NCI-H1436 treated with DMSO at 0.1 percent for 48 hours (cell line): ENCODE measurements at places on chromosomes 5 and 9.
A peak's percentile ranks its signal among the peaks of the same experiment; 100 is the strongest.

- no peak for DNase-seq
Measured at GRCh38 chr5:32123058-32123805, 50.9 kb downstream of the GOLPH3 start.

DNA sequence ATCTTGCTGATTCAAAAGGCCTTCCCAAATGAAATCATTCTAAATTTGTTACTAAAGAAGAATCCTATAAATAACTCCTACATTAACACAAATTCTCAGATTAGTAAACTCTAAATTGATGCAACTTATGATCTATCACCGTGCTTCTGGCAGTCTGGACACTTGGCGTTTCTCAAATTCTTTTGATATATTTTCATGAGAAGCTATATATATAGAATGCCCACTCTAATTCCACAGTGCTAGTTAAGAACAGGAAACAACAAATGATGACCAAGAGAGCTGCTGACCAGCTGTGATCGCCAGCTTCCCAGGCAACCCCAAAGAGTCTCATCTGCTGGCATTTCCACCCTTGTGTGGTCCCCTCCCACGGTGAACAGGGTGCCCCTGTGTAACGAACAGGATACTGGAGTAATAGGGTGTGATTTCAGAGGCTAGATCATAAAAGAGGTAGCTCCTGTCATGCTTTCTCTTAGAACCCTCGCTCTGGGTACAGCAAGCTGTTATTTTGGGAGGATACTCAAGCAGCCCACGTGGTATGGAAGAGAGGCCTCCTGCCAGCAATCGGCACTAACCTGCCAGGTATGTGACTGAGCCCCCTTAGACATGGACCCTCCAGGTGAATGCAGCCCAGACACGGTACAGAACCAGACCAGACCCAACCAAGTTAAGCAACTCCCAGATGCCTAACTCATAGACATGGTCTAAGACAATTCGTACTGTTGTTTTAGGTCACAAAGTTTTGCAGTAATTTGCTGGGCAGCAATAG is 64.7 kb downstream of the CDC14B start:
- DNase-seq: no peak

GRCh38 chr9:128275198-128276007 is at the start of gene GOLGA2:
Gene GOLGA2 (minus strand): TSS chr9:128276007. CDS start chr9:128275976, 31 bp downstream.
- no peak for DNase-seq

- no peak for DNase-seq
Measured at GRCh38 chr5:74341221-74341620, 299.3 kb downstream of the ENC1 start.

- no peak for DNase-seq
Measured at GRCh38 chr9:32671333-32671732, 35.9 kb upstream of the TAF1L start.

DNA sequence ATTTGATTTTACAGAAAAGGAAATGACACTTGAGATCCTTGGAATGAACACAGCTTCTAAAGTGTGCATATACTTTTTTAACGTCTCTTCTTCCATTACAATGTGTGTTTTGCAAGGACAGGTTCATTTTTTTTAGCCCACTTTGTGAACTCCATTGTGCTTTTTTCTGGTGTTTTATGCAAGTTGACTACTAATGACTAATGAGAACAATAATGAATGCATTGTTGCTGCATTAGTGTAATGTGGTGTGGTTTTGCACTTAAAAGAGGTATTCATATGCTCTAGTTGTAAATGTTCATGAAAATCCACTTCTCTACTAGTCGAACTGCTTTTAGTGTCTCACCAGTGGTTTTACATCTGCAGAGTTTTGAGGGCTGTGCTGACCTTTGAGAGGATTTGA is 93.6 kb downstream of the UHRF2 start:
- DNase-seq: no peak

GRCh38 chr5:12707560-12707959 is 803.3 kb upstream of the CTNND2 start:
- DNase-seq: no peak

GRCh38 chr5:168931638-168932345 is 352.6 kb upstream of the PANK3 start:
- DNase-seq: no peak

- no peak for DNase-seq
Measured at GRCh38 chr5:54491326-54491725, 26.2 kb upstream of the SNX18 start.

GRCh38 chr5:16736158-16736995 is 119.6 kb upstream of the RETREG1 start:
- peak; percentile 75 for DNase-seq

GRCh38 chr5:73338256-73339050 is 110.1 kb downstream of the FOXD1 start:
- peak; percentile 18 for DNase-seq

- DNase-seq: no peak
Measured at GRCh38 chr9:600006-600405, 241.5 kb upstream of the DMRT1 start.

DNA sequence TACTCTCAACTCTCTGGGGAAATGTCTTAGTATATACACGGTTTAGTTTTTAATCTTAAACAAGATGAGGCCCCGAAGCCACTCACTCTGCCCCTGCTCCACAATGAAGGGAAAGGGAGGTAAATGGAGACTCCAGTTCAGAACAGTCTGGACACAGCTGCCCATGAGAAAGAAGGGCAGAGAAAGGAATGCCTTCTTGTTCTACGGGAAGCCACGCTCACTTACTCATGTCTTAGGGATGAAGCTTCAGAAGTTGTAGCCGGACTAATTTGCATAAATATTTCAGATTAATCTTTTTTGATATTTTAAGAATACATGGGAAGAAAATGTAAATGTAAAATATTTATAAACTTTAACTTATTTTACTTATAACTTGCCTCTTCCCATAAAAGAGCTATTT is 94.0 kb downstream of the COL23A1 start:
- no peak for DNase-seq

DNA sequence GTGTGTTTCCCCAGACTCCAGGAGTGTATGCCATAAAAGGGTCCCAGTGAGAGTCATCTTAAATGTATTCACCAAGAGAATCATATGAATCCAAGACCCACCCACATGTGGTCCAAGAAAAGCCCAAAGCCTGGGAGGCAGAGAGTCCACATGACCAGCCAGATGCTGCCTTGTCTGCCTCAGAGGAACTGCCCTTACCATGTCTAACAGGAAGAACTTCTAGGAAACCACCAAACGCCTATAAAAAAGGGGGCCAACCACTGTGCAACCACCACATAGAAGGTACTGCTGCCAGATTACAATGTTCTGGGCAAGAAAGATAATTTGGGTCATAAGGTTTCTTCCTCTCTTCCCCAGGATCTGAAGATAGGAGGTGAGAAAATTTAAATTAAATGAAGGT is 129.8 kb upstream of the SLC24A2 start:
- no peak for DNase-seq

GRCh38 chr5:51651889-51652288 is 268.6 kb downstream of the ISL1 start:
- no peak for DNase-seq

DNA sequence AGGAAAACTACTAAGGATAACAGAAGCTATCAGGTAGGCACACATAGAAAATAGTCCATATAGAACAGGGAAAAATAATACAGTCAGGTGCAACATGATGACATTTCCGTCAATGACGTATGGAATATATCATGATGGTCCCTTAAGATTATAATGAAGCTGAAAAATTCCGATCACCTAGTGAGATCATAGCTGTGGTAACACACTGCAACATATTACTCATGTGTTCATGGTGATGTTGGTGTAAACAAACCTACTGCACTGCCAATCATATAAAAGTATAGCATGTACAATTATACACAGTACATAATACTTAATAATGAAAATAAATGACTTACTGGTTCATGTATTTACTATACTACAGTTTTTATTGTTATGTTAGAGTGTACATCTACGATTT is 60.0 kb downstream of the MEGF9 start:
- DNase-seq: no peak

- DNase-seq: no peak
Measured at GRCh38 chr9:135105938-135106491, 18.5 kb downstream of the OLFM1 start.

DNA sequence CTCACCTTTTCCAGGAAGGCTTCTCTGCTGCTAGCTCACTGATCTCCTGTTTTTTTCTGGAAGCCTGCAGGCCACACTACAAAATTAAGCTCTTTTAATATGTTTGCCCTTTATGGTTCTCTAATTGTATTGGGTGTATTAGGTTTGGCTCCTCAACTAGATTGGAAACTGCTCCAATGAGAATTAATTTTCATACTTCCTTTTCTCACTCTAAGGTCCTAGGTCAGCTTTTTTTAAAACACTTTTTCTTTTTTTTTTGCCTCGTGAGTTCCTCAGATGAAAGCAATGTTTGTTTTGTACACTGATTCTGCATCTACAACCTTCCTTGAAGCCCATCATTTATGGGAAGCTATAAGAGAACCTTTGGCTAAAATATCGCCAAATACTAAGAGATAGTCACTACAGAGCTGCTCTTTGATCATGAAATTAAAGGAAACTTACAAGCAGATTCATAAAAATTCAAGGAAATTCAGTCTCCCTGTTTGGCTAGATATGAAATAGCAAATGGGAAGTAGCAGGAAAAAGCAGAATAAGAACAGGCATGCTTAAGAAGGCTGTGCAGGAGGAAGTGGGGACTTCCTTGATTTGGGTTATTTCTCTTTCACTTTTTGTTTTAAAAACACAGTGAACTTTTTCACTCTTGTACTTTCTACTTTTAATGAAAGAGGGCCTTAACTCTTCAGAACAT is 55.2 kb upstream of the FYB1 start:
- no peak for DNase-seq

DNA sequence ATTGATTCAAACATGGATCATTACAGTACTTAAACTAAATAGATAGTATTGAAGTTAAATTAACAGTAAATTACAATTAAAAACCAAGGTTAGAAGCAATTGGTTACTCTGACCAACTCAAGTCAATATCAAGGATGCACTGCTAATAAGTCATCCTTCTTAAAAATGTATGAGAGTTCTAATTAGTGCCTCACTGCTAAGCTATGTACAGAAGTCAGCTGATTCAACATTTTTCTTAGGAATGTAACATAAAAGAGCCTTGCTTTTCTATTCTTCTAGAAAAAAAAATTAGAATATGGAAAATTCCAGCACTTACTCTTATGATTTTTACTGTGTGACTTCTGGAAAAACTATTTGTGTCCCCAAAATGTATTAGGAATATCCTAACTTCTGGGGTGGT is 75.7 kb upstream of the FBN2 start:
- DNase-seq: no peak

- DNase-seq: no peak
Measured at GRCh38 chr5:1754531-1755220, 45.0 kb downstream of the MRPL36 start.

- DNase-seq: no peak
Measured at GRCh38 chr5:1465117-1465516, 19.9 kb upstream of the SLC6A3 start.

DNA sequence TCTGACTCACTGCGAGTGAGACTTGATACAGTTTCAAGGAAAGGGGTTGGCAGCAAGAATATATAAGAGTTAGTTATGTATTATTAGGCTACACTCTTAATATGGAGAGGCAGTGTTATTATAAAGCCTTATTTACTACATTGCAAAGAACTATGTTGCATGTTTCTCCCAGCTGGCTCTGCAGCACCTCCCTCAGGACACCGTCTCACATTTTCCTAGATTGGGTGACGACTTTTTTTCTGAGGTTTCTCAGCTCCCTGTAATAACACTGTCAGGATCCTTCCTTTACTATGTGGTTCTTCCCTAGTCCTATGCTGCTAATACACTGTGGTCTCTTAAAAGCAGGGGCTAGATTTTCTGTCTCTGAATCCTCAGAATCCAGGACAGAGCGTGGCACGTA is 153.7 kb downstream of the INSYN2B start:
- DNase-seq: no peak

DNA sequence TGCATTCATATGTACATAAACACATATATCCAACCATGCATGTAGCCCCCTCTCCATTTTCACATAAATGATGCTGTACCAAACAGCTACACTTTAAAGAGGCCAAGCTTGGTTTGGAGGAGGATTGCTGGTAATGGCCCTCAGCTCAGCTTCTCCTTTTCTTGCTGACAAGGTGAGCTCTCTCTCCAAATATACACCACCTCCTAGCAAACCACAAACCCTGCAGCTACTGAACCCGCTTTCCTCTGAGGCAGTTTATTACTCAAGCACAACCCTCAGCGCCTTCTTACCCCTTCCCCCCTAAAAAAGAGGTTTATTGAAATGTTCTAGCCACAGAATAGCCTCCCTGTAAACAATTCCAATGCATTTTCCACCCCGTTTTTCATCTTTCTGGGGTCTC is 54.0 kb downstream of the ALG2 start:
- DNase-seq: no peak

GRCh38 chr9:79433703-79434102 is 138.1 kb upstream of the TLE4 start:
- DNase-seq: no peak

GRCh38 chr9:77510666-77511065 is 137.5 kb downstream of the GNA14 start:
- DNase-seq: no peak

- no peak for DNase-seq
Measured at GRCh38 chr5:7667216-7667767, 183.6 kb downstream of the CFAP90 start.

- DNase-seq: no peak
Measured at GRCh38 chr5:150176745-150177477, 10.3 kb downstream of the CDX1 start.

- DNase-seq: no peak
Measured at GRCh38 chr9:4145482-4145881, 154.4 kb downstream of the GLIS3 start.

DNA sequence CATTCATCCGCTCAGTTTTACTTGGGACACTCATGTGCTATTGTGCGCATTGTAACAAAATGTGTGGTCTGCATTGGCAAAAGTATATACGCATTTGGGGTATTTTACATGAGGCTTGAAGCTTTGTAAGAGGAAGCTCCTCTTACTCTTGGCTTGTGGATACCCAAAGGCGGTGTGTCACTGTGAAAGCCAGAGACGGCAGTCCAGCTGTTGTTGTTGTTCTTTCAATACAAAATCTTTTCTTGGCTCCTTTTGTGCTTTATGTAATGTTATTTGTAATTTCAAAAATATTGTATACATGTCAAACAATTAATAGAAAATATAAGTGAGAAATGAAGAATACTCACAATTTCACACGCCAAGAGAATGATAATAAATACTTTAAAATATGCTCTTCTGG is 128.3 kb upstream of the MOCS2 start:
- no peak for DNase-seq

DNA sequence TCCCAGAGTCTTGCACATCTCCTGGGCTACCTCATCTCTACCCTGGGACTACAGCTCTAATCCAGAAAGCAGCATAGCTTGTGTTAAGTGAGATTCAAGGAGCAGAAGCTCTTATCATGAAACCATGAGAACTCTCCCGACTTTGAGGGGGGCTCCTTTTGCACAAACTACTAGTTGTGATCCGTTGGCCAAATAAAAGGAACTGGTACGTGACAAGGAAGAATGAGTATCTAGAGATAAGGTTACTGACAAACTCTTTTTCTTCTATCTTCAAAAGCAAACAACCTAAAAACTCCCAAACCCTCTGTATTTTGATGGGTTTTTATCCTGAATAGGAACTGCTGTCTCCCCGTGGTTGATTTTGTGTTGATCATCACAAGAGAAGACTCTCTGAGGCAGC is 168.5 kb downstream of the SLC24A2 start:
- no peak for DNase-seq

GRCh38 chr5:14581106-14581890 is at the start of gene OTULINL:
Gene OTULINL (plus strand): TSS chr5:14581792. CDS start chr5:14581895, 103 bp downstream.
- no peak for DNase-seq

- DNase-seq: no peak
Measured at GRCh38 chr5:113371721-113372196, 63.0 kb downstream of the TSSK1B start.
